Renal cortex interstitium (tissue), 15 donors: ENCODE measurements at places on chromosomes 2 and 18. TPM values are rescaled to one million over a fixed set of nuclear protein-coding genes. Genes with fewer than 3 reads are reported as not detected.
A peak's percentile ranks its signal among the peaks of the same experiment; 100 is the strongest.

MYOM1 gene
- polyA plus RNA-seq = 8.6 TPM

IL1F10 gene
- polyA plus RNA-seq = not detected

CCDC68 gene
- 12.1 TPM for polyA plus RNA-seq

SULT1C4 gene
- polyA plus RNA-seq = 48.5 TPM

MREG gene
- 17.6 TPM for polyA plus RNA-seq

AQP12A gene
- polyA plus RNA-seq = not detected

TXNDC2 gene
- not detected for polyA plus RNA-seq

XDH gene
- 0.12 TPM for polyA plus RNA-seq

CHN1 gene
- polyA plus RNA-seq = 24.2 TPM

LRRC30 gene
- polyA plus RNA-seq = 0.65 TPM

C2orf92 gene
- 22.3 TPM for polyA plus RNA-seq

BAZ2B gene
- 81.8 TPM for polyA plus RNA-seq

OR6B2 gene
- not detected for polyA plus RNA-seq

REG3G gene
- polyA plus RNA-seq = not detected

LHCGR gene
- 0.32 TPM for polyA plus RNA-seq

THUMPD2 gene
- 20.3 TPM for polyA plus RNA-seq

HMSD gene
- polyA plus RNA-seq = 0.52 TPM

NAT8 gene
- 32.0 TPM for polyA plus RNA-seq

TMEM127 gene
- polyA plus RNA-seq = 38.3 TPM

DSG1 gene
- not detected for polyA plus RNA-seq

DNA sequence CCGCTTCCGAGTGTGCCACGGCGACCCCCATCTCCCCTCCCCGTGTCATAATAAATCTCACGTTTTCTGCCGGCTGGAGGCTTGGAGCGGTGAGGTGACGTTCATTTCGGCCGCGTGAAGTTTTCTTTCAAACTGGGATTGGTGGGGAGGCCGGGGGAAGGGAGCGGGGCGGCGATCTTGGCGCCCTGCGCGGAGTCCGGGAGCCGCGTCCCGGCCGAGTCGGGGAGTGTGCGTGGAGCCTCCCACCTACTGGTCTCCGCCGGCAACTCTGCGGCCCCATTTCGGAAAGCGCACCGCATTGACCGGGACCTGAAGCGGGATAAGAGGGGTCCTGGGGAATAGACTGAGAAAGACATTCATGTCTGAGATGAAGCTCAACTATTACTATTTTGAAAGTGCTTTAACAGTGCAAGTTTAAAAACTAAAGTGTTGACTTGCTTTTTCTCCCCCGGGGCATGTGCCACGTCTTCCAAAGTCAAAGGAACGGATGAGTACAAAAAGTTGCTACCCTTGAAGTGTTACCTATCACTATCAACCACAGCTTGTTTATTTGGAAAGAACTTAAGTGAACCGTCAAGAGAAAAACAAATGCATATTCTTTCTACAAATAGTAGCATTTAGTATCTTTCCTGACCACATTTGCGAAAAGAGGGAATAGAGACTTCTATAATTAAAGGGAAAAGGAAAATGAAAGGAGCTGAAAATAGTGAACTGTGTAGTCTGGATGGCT lies 818 bp upstream of the IKZF2 start:
- no peak for DNase-seq

DNA sequence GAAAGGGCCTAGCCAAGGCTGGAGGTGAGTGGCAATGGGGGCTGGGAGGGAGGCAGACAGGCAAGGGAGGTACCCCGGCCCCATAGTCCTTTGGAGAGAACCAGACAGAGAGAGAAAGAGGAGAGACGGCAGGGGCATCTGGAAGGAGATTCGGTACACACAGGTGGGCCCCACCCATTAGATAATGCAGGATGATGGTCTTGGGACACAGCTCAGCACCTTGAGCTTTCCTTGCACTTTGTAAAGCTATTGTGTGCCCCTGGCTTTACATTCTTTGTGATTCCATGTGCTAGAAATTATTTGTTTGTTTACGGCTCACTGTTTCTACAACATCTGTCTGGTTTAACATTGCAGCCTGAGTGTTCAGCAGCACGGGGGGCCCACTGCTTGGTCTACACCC lies 83.1 kb downstream of the CTAGE1 start:
- DNase-seq = no peak

GRCh38 chr2:205235434-205235833 lies 446.9 kb upstream of the NRP2 start:
- no peak for DNase-seq

DNA sequence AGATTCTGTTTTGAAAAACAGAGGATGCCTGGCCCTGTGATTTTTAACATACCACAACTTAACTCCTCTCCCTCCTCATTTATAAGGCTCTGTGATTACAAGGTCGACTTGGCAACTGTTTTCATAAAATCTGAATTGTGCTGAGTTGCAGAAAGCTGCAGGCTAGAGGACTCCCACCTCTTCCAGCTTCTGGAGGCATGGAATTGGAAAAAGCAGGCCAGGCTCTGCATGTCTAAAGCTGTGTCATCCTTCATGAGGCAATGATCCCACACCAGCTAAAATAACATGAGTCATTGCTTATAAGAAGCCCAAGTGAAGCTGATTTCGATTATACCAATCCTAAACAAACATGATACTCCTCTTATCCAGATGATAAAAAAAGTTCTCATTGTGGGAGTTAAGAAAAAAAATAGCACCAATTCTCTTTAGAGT lies 11.7 kb downstream of the ARHGAP28 start:
- peak; percentile 77 for DNase-seq

GRCh38 chr2:61726456-61727209 lies 127.2 kb downstream of the FAM161A start:
- no peak for DNase-seq

DNA sequence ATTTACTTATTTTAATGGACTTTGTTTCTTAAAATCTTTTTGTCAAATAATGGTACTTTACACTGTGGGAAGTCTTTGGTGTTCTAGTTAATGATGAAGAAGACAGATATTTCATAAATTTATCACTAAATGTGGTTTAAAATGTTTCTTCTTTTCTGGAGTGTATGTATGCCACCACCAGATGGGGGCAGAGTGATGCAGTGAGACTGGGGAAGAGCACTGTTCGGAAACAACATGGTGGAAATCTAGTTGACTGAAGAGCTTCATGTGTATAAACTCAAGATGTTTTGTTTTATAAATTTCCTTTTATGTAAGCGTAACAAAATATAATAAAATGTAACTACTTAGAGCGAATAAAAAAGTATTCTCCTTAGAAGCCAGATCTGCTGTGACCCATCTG lies 195.1 kb downstream of the KCNE4 start:
- no peak for DNase-seq

GRCh38 chr2:197863744-197864143 lies 59.4 kb downstream of the PLCL1 start:
- no peak for DNase-seq

GRCh38 chr2:170339322-170339721 lies 161.4 kb downstream of the MYO3B start:
- no peak for DNase-seq

- no peak for DNase-seq
Observed at GRCh38 chr18:2513616-2514015, 57.7 kb downstream of the METTL4 start.

DNA sequence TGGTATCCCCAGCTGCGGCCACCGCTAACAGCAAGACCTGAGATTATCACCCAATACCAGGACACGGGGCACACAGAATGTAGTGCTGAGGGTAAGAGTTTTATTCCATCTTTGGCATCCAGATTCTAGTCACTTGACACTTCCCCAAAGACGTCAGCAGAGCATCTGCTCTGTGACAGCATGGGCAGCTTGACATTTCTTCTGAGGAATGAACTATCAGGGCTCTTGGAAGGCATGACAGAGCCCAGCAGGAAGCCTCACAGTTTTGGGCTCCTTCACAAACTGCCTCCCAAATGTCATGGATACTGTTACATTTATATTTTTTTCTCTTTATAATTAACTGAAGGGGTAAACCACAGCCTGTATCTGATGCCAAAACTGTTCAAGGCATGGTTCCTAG lies 1010.7 kb downstream of the TDRD15 start:
- DNase-seq = no peak

- DNase-seq = no peak
Observed at GRCh38 chr2:128651000-128651399, 332.3 kb upstream of the HS6ST1 start.

DNA sequence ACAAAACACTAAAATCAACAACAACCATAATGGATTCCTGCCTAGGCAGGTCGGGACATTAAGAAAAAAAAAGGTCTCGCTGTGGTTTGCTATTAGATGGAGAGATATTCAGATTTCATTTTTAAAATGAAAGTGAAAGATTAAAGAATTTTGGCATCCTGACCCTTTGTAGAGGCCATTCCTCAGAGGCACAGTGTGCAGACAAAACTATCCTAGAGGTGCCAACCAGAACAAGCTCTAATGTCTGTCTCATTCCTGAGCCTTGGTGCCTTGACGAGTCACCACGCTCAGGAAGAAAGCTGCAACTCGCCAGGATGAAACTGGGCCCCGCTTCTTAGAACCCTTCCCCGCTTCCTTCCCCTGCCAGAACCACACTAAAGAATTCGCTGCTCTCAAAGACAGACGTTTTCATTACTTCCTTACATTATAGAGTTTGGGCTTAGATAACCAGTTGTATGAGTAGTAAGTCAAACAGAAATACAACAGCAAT lies 156.0 kb downstream of the TGIF1 start:
- no peak for DNase-seq

DNA sequence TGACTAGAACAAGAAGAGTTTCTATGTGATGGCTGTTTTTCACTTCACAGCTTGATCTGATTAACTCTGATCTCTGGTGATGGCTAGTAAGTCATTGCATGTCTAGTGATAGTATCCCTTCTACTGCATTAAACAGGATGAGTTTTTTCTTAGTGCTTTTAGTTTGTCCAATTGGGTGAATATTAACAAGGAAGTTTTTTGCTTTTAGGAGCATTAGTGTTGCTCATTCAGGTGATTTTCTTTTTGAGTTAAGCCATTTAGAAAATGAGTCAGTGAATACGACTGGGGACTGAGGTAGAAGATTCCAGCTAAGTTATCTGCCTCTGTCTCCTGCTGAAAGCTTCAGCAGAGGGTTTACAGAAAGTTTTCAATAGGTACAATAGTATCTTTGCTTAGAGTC lies 306.7 kb downstream of the PIK3C3 start:
- DNase-seq = no peak

- no peak for DNase-seq
Observed at GRCh38 chr18:1510542-1511179, 606.0 kb downstream of the ADCYAP1 start.

DNA sequence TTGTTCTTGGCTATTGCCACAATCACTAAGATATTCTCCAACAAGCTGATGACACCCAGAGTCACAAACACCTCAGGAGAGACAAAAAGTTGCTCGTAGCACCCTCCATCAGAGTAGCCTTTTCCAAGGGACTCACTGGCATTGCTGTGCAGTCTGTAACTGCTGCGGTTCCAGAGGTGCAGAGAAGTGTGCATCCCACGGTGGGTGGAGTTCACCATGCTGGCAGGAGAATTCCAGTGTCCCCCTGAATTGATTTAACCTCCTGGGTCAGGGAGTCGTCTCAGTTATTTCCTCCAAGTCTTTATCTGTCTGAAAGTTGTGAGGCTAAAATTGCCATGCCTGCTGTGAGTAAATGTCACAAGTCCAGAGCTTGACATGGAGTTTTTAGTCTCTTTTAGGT lies 443 bp downstream of the MC4R start:
- DNase-seq = peak; percentile 20

DNA sequence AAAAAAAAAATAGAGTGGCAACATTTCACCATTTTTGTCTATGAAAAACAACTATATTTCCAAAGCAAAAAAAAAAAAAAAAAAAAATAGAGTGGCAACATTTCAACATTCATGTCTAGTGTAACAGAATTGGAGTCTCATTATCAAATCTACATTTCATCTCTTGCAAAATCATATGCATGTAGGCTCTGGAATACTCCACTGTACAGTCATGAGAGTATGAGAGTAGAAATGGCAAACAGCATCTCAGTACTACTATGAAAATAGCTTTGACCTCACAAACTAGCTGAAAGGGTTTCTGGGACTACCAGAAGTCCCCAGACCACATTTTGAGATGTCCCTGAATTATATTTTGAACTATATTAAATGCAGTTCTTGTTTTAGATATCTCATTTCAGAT lies 82.8 kb downstream of the SMAD2 start:
- no peak for DNase-seq
